HCT116 (cell line): ENCODE measurements at places on chromosomes 3 and 15.

DNA sequence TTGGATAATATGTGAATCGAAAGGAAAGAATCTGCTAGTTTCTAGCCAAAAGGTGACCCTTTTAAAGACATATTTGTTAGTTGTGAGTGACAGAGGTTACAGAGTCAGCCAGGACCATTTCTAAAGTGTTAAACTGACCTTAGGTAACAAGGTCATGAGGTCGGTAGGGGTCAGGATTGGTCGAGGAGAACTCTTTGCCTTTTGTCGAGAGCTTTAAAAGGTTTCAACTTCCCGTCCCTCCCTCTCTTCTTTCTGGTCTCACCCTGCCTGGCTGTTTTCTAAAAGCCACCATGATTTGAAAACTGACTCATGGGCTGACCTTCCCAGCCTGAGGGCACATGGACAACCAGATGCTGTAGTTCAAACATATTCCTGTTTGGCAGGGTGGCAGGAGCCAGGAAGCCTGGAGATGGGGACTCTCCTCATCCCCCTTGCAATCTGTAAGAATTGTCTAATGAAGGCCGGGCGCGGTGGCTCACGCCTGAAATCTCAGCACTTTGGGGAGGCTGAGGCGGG lies 25.8 kb upstream of the PRTG start:
- no peak for DNase-seq

GRCh38 chr3:84082726-84083125 lies 876.1 kb upstream of the CADM2 start:
- DNase-seq, result no peak

- DNase-seq, result no peak
Observed at GRCh38 chr15:39451121-39451688, 129.7 kb upstream of the THBS1 start.

DNA sequence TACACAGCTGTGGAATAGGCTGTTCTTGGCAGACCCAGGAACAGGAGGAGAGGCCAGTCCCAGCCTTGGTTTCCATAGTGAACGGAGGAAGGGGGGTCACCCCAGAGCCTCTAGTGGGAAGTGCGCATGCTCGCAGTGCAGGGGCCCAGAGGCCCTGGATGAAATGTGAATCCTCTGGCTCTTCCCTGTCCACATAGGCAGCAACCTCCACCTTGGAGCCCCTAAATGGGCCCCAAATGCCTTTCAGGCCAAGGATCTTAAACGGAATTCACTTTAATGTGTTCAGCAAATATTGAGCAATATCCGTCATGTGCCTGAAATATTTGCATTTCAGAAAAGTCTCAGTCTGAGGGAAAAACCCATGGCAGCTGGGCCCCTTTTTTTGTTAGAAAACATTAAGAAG lies 3.3 kb upstream of the NDN start:
- no peak for DNase-seq

DNA sequence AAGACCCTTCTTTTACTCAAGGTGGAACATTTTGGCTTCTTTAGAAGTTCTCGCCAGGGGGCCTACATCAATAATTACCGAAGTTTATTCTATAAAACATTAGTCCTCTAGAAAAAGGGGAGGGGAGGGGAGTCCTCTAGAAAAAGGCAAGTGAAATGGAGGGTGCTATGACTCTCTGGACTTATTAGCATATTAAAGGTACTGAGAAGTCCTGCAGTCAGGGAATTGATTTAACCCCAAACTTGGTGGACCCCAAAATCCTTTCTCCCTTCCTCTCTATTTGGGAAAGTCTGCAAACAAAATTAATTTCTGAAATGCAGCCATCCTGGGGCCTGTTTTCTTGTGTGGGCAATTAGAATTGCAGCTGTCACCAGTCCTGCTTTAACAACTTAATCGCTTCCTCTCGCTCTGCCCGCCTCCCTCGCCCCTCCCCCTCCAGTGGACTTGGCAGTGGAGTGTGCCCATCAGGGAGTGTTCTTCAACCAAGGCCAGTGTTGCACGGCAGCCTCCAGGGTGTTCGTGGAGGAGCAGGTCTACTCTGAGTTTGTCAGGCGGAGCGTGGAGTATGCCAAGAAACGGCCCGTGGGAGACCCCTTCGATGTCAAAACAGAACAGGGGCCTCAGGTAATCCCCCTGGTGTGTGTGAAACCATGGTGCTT lies 18.9 kb upstream of the LRRK1 start:
- no peak for DNase-seq

DNA sequence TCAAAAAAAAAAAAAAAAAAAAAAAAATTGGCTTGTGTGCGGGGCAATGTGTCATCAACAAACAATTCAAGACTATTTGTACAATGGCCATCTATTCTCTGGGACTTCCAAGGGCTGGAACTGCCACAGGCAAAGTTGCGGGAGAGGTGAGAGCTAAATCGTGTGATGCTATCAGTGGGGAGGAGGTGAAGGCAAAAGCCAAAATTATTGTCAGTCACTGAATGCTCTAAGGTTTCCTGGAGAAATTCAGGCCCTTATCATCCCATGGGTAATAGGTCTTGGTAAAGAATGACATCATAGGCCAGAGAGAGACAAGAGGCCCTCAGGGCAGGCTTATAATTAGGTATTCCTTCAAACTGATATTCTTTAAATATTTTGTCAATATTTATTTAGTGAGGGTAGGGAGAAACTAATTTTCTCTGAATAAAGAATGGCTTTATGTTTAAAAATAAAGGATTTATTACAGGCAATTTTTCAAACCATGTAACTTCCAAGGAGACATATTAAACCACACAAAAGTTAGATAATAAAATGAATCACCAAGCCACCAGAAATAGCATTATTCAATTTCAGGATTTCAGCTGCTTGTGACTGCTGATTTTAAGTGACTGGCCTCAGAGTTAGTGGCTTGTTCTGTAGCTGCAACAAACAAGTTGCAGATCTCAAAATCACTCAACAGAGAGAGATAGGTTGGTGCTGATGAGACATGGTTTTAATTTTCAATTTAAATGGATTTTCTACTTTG lies 226.3 kb upstream of the MRPL3 start:
- no peak for DNase-seq

- DNase-seq, result no peak
Observed at GRCh38 chr3:182521339-182521738, 272.0 kb upstream of the ATP11B start.

- no peak for DNase-seq
Observed at GRCh38 chr3:106317141-106318055, 448.6 kb upstream of the CBLB start.

- DNase-seq, result no peak
Observed at GRCh38 chr3:153573481-153573880, 411.5 kb downstream of the RAP2B start.
